ENCODE measurements at places on chromosomes 3 and 15.
A peak's percentile ranks its signal among the peaks of the same experiment; 100 is the strongest.

- peak; percentile 38 for DNase-seq
Observed at GRCh38 chr3:193869221-193870201, 266.4 kb upstream of the HES1 start.

GRCh38 chr15:64102497-64102896 lies 6.7 kb downstream of the SNX1 start:
- DNase-seq, result no peak

DNA sequence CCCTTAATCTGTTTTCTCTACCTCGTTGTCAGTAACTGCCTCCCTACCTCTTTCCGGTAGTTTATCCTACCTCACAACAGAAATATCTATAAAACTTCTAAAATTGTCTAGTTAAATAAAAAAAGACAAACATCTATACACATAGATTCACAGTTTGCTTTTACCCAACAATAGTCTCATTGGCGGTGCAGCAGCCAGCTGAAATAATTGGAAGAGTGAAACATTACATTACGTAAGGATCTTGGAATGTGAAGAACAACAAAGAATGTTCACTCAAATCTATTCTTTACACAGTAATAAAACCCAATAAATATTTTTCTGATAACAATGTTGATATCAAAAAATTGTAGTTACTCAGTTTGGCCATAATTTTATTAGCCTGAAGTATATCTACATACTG lies 115.5 kb upstream of the ARPP21 start:
- no peak for DNase-seq

- DNase-seq, result no peak
Observed at GRCh38 chr15:70195171-70195570, 97.5 kb upstream of the TLE3 start.

DNA sequence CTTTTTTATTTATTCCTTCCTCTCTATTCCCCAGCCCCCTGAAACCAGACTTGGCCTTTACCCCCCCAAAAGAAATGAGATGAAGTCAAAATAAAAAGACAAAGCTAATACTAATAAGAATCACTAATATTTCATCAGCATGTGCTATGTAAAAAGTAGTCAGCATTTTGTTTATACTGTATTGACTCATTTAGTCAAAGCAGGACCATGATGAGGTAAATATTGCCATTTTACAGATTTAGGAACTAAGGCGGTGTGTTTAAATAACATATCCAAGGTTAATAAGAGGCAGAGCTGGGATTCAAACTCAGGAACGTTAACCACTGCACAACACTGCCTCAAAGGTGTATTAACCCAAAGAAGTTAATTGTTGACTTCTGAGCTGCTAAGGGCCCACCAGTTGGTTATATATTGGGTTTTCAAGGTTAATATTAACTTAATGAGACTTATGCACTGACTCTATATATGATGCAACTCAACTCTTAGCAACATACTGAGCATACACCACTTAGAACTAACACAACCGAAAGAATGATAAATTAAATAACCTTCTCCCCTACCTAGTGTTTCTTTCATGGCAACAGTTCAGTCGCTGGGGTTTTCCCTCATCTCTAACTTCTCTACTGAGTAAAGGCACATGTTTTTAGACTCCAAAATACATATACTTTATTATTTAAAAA lies 34.7 kb downstream of the FOXP1 start:
- DNase-seq, result no peak

DNA sequence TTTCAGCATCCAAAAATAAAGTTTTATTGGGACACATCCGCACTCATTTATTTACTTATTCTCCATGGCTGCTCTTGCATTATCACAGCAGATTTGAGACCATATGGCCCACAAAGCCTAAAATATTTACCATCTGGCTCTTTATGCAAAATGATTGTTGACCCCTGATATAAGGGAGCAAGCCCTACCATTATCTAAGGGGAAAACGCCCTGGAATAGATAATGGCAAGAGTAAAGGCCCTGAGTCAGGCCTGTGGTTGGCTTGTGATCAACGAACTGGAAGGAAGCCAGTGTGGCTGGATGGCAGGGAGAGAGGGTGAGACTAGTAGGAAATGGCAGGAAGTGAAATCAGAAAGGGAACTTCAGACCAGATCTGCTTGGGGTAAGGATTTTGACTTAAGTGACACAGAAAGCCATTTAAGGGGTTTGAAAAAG lies 24.6 kb upstream of the DMXL2 start:
- DNase-seq, result no peak

GRCh38 chr3:149003653-149004305 lies 12.4 kb downstream of the GYG1 start:
- no peak for DNase-seq

DNA sequence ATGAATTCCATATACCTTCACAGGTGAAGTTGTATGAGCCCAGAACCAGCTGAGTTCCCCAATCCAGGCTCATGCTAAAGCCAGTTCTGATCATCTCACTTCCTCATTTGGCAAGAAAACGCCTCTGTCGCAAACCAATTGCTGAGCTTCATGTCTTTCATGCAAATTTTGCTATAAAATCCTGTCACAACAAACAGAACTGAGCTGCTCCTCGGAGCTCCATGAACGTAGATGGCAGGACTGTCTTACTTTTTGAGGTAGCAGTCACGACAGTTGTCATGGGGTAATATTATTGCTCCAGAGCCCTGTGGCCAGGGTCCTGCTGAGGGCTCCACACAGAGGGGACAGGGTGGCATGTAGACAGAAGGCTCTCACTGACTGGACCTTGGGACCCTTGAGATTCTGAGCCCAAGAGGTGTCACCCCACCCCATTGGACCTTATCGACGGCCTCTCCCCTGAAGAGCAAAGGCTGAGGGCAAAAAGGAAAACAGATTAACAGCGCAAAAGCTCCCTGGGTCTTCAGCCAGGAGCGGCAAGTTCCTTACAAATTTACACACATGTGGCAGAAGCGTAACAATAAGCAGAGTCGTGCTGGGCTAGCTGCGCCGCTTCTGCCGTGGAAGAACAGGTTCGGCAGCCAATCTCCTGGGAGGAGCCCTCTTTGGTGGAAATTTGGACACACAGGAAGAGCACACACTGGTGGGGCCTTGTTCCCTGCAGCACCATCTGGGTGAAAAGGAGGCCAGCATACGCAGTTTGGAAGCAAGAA lies 249.2 kb downstream of the OPA1 start:
- DNase-seq, result no peak

DNA sequence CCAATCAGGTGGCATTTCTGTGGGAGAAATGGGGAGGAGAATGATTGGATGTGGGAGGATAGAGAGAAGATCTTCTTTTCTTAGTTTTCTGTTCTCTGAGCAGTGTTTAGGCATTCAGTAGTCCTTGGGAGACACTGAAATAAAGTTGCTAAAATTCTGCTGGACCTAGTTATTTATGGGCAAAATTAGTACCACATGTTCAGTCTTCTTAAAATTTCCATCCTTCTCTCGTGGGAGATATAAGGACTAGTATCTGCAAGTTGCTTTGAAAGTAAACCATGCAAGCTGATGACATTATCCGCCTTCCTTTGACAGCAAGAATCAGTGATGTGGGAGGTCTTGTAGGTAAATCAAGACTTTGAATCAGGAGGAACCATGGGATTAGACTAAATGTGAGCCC lies 19.9 kb upstream of the CHST2 start:
- no peak for DNase-seq

DNA sequence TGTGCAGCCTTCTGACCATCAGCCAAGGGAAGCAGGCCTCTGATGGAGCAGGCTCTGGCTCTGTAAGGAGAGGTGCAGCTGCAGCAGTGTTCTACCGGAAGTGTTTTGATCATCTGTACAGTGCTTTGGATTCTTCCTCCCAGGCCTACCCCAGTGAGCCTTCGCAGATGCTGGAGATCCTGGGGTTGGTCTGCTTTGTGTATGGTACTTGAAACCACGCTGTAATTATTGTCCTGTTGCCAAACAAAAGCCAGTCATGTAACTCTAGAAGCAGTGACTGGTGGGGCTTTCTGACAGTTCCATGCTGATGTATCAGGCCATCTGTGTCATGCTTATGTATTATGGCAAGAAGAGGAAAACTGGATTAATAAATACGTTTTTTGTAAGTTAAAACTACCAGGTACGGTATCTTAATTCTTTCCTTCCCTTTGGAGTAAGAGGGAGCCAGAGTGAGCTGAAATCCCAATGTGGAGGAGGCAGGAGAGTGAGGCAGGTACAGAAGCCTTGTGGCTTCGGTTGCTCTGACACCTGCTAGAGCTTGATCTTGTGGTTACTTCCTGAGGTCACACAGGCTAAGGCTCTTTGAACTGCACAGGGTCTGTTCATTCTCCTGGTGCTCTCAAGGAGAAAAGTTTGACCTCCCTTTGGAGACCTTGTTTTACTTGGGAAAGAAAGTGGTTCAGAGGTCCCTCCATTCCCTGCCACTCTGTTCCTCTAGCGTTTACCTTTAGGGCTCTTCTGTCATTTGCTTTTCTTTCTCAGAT lies 3.7 kb downstream of the TMEM42 start:
- DNase-seq, result no peak

GRCh38 chr3:39521456-39521855 lies 54.0 kb downstream of the MOBP start:
- no peak for DNase-seq

Data from NCI-H460 (cell line).